Effector memory CD8-positive, alpha-beta T cell (primary cell): ENCODE measurements at places on chromosomes 2 and 18.

GRCh38 chr18:12043811-12044210 lies 49.8 kb upstream of the ANKRD62 start:
- no peak for DNase-seq

DNA sequence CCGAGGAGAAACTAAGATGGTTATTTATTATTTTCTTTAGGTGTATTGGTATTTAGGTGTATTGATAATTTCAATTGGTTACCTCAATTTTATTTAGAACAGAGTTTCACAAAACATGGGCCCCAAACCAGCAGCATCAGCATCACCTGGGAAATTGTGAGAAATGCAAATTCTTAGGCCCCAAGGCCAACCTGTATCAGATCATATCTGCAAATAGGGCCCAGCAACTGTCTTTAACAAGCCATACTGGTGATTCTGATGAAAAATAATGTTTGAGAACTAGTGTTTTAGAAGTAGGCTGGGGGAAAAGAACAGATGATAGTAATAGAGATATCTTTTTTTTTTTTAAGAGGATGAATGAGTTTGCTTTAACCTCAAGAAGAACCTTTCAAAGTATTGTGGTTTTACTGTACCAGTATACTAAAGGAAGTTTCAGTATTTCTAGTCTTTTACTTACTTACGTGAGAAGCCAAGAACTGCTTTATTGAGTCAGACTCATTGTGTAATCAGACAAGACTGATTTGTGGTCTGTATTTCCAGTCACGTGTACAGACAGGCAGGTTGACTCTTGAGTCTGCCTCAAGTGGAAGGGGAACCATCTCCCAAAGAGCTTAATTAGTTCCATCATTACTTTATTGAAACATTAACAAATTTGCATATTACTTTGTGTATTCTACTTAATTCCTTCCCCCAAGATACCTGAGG lies 60.4 kb upstream of the GAREM1 start:
- DNase-seq: no peak

DNA sequence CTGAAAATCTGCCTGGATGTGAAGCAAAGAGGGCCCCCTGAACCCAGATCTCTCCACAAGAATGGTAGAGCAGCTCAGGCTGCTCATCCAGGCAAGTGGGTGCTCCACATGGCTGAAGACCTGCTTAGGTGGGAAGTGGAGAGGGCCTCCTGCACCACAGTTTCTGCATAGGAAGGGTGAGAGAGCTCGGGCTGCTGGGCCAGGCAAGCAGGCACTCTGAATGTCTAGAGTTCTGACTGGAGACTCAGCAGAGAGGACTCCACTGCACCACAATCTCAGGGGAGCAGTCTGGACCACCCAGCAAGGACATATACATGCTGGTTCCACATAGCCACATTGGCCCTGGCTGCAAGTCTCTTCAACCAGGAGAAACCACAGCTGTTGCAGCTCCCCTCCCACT lies 52.0 kb downstream of the DSEL start:
- DNase-seq: no peak

DNA sequence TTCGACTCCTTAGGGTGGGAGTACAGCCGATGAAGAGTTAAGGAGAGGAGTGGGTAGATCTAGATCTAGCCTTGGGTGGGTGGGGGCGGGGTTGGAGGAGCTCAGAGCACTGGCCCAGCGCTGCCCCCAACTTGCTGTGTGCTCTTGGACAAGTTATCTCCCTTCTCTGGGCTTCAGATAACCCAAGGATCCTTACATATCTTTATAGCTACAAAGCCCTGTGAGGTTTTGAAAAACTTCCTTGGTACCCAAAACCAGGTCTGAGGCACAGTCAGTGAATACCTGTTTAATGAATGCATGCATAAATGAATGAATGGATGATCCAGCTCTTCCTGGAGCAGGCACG lies 1.3 kb upstream of the ODC1 start:
- no peak for DNase-seq

GRCh38 chr2:128638341-128639119 lies 319.9 kb upstream of the HS6ST1 start:
- no peak for DNase-seq

DNA sequence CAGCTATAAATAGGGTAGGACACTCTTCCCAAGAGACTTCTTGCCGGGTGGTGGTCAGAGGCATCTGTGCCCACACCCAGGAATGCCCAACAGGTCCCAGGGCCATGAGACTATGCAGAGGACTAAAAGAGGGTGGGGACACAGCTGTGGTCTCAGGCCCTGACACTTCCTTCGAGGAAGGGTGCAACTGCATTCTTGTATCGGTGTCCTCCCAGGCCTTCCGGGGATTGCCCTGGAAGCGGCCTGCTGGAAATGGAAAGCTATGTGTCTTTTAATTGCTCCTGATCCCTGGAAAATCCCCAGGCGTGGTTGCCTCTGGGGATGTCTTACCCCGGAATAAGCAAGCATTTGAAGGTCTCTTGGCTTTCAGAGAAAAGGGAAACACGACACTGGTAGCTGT lies 176.7 kb downstream of the SOX11 start:
- DNase-seq: no peak

- DNase-seq: no peak
These were observed 50.4 kb upstream of the BZW1 start for GRCh38 chr2:200761266-200761665.

DNA sequence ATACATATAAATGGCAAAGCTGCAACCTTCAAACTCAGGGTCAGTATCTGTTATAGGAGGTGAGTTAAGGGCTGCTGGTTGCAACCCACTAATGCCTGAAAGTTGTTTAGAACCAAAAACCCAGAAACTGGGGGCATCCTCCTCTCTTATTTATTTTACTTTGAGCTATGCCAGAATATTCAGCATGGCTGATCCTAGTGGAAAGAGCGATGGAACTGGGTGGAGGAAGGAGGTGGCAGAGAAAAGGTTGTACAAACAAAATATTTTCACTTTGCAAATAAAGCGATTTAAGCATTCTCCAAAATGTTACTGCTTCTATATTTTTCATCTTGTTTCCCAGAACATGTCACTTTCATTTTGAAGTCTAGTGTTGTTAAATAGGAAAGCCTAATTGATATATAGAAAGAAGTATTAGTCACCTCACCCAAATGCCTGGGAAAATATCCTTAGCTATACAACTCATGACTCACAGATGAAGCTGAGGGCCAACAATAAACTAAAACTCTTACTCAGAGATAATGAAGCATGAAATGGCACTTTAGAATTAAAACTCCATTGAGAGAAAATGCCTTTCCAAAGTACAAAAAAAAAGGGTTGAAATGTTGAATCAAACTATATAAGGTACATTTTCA lies 251.4 kb upstream of the UBE2E3 start:
- no peak for DNase-seq

GRCh38 chr2:146597291-146597690 lies 1247.5 kb upstream of the ACVR2A start:
- no peak for DNase-seq

GRCh38 chr2:12110074-12110473 lies 363.6 kb downstream of the LPIN1 start:
- no peak for DNase-seq

DNA sequence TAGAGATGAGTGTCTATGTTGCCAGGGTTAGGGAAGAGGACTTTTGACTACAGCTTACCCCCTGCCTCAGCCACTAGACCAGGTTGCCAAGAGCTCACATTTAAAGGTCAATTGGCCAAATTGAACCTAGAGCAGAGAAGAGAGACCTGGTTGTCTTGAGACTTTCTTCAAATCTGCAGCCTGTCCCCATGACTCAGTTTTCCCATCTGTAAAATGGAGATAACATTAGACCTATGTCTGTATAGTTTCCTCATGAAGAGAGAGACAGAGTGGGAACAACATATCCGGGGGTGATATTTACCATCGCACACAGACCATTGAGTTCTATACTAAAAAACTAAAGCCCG lies 1.6 kb upstream of the LIPG start:
- no peak for DNase-seq

DNA sequence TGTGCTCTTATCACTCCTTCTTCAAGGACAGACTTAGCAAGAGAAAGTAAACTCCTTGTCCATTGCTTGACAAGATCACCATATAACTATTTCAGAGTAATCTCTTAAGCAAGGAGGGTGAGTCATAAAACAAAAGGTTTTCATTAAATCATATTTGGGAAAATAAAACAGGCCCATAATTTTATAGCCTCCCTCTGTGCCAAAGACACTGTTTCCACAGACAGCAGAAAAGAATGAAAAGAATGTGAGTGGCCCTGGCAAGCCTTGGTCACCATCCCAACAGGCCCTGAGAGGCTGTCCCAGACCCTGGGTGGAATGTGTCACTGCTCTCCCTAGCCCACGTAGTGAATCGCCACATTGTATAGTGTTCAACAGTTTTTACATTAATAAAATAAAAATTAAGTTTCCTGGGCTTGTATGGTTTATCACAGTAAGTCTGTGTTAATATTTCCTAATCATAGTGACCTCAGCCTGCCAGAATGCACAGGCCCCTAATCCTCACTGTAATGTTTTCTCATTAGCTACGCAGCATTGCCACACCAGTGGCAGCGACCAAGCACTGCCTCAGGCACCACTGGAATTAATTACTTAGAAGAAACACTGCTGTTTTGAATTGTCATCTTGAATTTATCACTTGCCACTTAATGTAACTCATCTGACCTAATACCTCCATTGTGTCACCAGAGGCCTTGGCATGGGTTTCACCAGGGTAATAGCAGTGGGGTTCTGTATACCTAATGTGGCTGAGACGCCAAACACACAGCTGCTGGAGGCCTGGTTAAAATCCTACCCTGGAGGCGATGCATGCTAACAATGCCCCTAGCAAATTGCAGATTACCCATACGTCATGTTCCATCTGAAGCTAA lies 401.9 kb downstream of the LNPK start:
- no peak for DNase-seq

DNA sequence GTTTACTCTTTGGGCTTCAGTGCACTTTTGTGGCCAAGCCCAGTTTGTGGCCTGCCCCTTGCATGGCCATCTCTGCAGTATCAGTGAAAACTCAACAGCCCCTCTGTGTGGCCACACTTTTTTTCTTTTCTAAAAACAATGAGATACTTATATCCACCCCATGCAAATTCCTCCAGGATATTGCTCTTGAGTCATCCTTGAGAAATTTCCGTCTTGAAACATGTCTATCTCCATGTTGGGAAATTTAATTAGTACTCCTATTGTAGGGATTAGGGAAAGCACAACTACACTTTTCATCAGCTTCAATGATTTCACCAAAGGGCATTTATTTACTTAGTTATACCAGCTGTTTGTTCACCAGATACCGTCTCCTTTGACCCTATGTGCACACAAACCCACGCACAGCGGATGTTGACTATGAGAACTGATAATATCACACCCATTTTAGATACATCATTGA lies 993.1 kb downstream of the TSN start:
- no peak for DNase-seq

- no peak for DNase-seq
These were observed 50.2 kb upstream of the GALNT3 start for GRCh38 chr2:165844216-165844615.

DNA sequence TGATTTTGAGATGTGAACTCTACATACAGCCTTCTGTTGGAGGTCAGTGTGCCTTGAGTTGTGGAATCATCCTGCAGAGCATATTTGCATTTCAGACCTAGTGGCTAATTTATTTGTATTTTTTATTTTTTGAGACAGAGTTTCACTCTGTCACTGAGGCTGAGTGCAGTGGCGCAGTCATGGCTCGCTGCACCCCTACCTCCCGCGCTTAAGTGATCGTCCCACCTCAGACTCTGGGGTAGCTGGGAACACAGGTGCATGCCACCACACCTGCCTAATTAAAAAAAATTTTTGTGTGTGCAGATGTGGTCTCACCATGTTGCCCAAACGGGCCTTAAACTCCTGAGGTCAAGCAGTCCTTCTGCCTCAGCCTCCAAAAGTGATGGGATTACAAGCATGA lies 104.4 kb downstream of the ASXL3 start:
- DNase-seq: no peak

DNA sequence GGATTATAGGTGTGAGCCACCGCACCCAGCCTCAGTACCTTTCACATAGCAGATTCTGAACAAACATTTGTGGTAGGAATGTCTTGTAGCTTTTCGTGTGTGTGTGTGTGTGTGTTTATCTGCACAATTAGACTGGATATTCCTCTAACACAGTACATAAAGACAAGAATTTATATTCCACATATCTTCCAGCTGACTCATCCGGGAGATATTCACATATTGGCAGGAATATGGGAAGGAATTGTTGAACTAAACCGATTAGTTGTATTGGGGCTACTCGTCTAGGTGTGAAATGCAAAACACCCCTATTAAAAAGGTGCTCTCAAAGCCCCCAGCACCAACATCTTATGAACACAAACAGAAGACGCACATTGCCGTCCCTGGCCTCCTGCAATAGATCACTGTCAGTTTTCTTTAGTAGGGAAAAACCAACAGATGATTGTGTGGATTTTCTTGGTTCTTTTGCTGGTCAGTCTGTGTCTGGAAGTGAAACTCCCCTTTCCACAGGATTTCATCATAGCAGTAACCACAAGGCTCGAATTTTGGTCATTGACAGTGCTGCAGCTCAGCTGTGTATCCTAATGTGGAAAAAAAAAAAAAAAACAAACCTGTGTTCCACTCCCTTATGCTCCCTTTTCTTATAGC lies 208.5 kb upstream of the ACVR2A start:
- no peak for DNase-seq

DNA sequence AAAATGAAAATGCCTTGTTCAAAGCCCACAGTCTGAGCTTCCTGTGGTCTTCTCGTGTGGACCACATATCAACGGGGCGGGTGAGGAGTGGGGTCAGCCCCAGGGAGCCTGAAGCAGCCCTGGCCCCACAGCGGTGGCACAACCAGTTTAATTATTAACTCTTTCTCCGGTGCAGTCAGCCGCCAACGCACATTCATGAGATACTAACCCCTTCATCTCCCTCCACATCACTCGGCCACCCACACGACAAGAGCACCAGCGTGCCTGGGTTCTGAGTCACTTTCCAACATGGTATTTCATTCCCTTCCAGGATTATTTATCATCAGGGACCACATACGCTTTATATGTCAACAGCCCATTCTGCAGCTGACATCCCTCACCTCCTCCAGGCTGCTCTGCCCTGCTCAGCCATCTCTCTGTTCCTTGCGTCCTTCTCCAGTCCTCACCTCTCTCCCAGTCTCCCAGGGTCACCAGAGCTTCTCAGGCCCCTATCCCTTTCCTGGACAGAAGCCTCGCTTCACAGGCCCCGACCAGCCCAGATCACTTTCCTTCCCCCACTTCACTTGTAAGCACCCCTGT lies 48.0 kb upstream of the ID2 start:
- DNase-seq: no peak

DNA sequence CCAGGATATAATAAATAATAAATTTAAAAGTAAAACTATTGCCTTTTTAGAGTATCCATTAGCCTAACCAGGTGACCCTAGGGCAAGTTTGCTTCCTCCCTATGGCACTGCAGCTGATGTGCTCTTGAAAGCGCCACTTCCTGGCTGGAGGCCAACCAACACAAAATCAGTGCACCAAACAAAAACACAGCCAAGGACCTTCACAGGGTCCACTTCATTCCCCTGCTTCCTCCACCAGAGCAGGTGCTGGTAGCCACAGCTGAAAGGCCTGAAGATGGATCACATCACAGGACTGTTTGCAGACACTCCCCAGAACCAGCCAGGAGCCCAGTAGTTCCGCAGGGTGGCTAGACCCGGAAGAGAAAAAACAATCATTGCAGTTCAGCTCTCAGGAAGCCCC lies 108.8 kb downstream of the TWIST2 start:
- no peak for DNase-seq
